Activated CD4-positive, alpha-beta T cell treated with anti-CD3 and anti-CD28 coated beads, Interleukin-2, amount 10 ng/mL, durations not matched to agents 7 days and 5 days (primary cell): ENCODE measurements at places on chromosomes 6 and 20. TPM values are rescaled to one million over a fixed set of nuclear protein-coding genes. Genes with fewer than 3 reads are reported as not detected.
A peak's percentile ranks its signal among the peaks of the same experiment; 100 is the strongest.

DNA sequence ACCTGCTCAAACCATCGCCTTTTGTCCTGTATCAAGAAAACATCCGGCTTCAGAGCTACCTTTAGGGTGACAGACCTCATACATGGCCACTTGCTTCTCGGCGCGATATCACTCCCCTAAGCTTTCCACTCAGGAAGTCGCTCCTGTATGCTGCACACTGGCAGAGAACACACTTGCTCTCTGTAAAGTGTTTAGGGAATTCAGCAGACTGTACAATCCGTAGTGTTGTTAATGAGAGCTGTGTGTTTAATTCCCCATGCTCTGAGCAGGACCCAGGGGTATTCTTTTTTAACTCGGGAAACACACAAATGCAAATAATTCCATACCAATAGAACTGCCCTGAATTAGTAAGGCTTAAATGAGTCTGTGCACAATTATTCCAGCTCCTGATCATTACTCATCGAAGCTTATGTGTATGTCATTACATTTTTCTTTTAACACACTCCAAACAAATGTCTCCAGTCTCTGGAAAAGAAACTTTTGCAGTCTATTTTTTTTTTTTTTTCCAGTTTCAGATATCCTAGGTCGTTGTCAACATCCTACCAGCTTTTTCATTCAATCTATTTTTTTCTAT, 338.7 kb upstream of the ARID1B start:
- H3K27ac ChIP-seq = no peak overlapping the region
- no peaks in the 10 kb centered on the region for H3K27me3 ChIP-seq
- no peaks in the 10 kb centered on the region for H3K4me1 ChIP-seq
- no peak for DNase-seq

The FAM83B gene
- total RNA-seq = not detected

DNA sequence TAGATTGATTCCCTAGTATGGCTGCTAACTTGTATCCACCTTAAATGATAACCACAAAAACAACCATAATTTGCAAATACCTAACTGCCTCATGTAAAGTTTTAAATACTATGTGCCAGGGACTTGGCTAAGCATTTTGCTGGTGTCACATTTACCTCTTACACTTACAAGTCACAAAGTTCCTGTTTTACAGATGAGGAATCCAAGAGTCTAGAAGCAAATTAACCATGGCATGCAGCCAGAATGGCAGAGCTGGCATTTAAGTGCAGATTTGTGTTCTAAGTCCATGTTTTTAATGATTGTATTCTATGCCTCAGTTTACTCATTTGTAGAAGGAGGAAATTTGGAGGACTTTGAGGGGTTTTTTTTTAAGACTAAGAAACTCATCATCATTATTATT, 696.7 kb downstream of the PTPRT start:
- no peak for DNase-seq
- no peaks in the 10 kb centered on the region for H3K27me3 ChIP-seq
- no peaks in the 10 kb centered on the region for H3K36me3 ChIP-seq

The DLK2 gene
- not detected for total RNA-seq

- H3K27me3 ChIP-seq = peaks cover 11% of the 10 kb centered on the region
- DNase-seq = no peak
- no peak overlapping the region for H3K4me3 ChIP-seq
Observed at GRCh38 chr20:56860413-56860812, 231.3 kb downstream of the TFAP2C start.

GRCh38 chr6:137571854-137572253, 77.7 kb upstream of the OLIG3 start:
- peaks cover 4% of the 10 kb centered on the region for H3K36me3 ChIP-seq
- H3K27ac ChIP-seq = no peak overlapping the region
- H3K27me3 ChIP-seq = peaks cover 56% of the 10 kb centered on the region
- H3K4me3 ChIP-seq = no peak overlapping the region
- DNase-seq = peak; percentile 71

- peaks cover 5% of the 10 kb centered on the region for H3K27me3 ChIP-seq
- no peak for DNase-seq
- H3K27ac ChIP-seq = no peak overlapping the region
- H3K4me3 ChIP-seq = no peak overlapping the region
Observed at GRCh38 chr6:154709621-154710020, 23.6 kb upstream of the SCAF8 start.

The HLA-DRA gene
- total RNA-seq = 73.7 TPM

The LTB gene
- 585 TPM for total RNA-seq

DNA sequence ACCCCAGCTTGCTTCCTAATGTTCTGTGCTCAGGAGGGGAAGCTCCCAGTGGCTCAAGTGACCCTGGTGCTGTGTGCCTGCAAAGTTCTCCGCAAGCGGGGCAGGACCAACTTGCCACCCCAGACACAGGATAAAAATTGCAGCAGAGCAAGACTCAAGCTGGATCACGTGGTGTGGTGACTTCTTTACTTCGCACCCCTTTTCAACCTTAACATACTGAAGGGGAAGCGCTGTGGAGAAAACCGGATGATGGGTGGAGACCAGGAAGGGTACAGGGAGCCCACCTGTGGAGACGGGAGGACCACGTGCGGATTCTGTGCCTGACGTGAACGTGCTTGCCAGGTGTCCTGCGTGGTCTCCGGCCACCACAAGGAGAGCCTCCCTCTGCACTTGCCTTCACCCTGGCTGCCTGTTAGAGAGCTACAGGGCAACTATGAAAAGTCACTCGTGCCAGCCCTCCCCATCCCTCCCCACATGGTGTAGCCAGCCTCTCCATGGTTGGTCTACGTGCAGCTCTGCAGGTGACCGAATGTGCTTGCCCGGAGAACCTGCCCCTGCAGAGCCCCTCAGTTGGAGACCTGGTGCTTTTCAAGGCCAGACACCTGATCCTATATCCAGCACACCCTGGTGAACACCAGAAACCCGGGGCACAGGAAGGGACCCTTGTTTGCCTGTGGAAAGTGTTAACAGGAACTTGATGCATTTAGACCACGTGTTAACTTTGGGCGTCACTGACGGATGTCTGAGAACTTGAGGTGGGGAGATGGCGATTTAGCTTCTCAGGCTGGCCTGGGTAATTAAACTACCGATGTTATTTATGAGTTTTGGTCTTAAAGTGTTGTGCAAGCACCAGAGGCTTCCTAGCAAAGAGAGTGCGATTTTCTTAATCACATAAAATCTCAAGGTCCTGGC, 23.9 kb upstream of the DACT2 start:
- no peak overlapping the region for H3K27ac ChIP-seq
- peaks cover 4% of the 10 kb centered on the region for H3K27me3 ChIP-seq
- H3K36me3 ChIP-seq = no peaks in the 10 kb centered on the region

DNA sequence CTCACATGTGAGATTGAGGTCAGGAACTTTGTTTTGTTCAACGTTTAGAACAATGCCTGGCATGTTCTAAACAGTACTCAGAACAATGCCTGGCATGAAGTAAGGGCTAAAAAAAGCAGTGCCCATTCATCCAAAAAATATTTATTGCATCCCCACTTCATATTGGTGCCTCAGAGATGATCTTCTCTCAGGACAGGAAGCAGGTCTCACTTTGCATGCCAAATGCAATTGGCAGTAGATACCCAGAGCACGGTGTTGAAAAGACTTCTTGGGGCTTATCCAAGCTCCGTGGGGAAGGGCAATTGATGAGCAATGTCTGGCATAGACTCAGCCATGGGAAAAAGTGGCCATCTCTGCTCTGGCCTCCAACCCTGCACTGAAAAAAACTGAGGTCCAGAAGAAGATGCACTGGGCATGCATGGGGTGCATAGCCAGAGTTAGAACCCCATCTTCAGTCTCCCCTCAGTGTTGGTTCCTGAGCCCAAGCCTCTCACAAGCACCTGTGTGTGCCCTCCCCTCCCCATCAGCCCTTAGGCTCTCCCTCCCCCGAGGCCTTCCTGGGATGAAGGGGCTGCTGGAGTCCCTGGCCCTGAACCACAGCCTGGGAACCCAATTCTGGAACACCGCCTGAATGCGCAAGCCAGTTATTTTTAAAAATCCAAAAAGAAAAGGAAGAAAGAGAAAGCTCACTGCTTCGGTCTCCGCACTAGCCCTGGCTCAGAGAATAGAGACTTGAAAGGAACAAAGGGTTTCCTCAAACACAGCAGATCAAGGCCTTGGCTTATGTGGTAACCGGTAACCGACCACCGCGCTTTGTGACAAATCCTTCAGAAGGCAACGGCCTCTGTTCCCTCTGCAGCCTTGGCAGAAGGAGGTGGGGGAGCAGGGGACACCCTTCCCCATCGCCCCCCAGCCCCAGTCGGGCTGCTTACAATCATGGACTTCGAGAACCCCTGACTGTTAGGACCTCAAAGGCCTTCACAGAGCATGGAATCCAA, 78.5 kb upstream of the SIRPA start:
- no peak overlapping the region for H3K27ac ChIP-seq
- peaks cover 2% of the 10 kb centered on the region for H3K36me3 ChIP-seq
- peaks cover 10% of the 10 kb centered on the region for H3K4me1 ChIP-seq
- DNase-seq = peak; percentile 40
- peaks cover 46% of the 10 kb centered on the region for H3K27me3 ChIP-seq

DNA sequence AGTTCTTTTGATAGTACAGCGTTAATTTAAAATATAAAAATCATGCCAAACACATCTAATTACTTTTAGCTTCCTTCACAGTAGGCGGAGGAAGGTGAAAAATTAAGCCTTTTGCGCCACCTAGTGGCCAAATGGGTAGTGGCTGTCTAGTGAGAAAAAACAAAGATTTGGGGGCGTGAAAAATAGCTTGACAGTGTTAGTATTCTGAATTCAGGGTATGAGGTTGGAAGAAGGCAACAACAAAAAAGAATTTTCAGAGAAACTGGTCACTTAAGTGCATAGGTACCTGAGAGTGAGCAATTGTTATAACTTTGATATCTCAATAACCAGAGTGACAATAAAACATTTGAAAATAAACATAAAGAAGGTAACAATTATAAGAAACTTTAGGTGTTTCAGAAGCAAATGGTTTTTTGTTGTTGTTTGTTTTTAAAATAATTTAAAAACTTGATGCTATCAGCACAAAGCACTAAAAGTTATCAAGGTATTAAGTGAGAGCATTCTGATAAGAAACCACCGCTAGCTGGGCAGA, 14.3 kb downstream of the PSMB9 start:
- no peak overlapping the region for H3K4me3 ChIP-seq
- peaks cover 14% of the 10 kb centered on the region for H3K27me3 ChIP-seq
- no peak overlapping the region for H3K27ac ChIP-seq
- DNase-seq = peak; percentile 92
- H3K36me3 ChIP-seq = peaks cover 8% of the 10 kb centered on the region

GRCh38 chr6:73898599-73898998, 202.6 kb downstream of the CD109 start:
- no peak overlapping the region for H3K27ac ChIP-seq
- H3K4me1 ChIP-seq = no peaks in the 10 kb centered on the region
- peaks cover 7% of the 10 kb centered on the region for H3K27me3 ChIP-seq
- peaks cover 2% of the 10 kb centered on the region for H3K36me3 ChIP-seq

GRCh38 chr20:16654858-16655535, 74.8 kb upstream of the SNRPB2 start:
- H3K27ac ChIP-seq = no peak overlapping the region
- no peaks in the 10 kb centered on the region for H3K36me3 ChIP-seq
- H3K27me3 ChIP-seq = peaks cover 4% of the 10 kb centered on the region
- no peak overlapping the region for H3K4me3 ChIP-seq

The SLC22A2 gene
- not detected for total RNA-seq

DNA sequence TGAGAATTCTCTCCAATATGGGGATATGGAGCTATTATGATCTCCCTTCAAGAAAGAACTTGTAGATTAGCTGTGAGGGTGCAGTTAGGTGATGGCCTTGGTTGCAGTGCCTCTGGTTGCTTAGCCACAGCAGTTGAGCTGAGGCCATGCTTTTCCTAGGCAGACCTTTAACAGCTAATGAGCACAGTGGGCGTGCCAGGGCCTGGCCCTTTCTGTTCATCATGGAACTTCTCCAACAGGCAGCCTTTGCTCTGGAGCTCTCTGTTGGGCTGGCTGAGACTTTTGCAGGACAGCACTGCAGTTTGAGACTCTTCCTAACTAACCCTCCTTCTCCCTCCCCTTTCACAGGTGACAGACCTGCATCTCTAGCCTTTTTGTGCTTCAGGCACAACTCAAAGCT, 39.7 kb upstream of the TMEM170B start:
- H3K27me3 ChIP-seq = no peaks in the 10 kb centered on the region
- H3K36me3 ChIP-seq = no peaks in the 10 kb centered on the region
- H3K27ac ChIP-seq = no peak overlapping the region
- H3K4me1 ChIP-seq = peaks cover 2% of the 10 kb centered on the region
- H3K4me3 ChIP-seq = no peak overlapping the region
- DNase-seq = no peak

GRCh38 chr6:169858293-169858934, 107.0 kb downstream of the ERMARD start:
- no peak overlapping the region for H3K4me3 ChIP-seq
- peaks cover 7% of the 10 kb centered on the region for H3K4me1 ChIP-seq
- H3K36me3 ChIP-seq = peaks cover 1% of the 10 kb centered on the region
- H3K27me3 ChIP-seq = no peaks in the 10 kb centered on the region
